Fibroblast of skin of right quadriceps (primary cell): ENCODE measurements at places on chromosomes 12 and 14.

DNA sequence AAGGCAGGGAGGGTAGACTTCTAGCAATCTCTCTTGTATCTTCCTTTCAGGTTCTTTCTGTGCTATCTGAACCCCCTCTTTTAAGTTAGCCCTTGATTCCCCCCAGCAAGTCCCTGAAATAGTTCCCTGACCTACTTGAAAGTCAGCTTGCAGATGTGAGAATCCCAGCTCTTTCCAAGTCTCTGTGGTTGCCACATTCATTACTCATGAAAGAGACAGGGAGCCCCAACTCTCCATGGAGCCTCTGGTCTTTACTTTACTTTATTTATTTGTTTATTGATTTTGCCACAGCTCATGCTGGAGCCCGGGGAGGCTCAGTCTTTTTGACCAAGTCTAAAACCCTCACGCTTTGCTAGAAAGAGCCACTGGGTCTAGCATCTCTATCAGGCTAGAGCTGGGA, 193.6 kb upstream of the FAR2 start:
- DNase-seq: peak; percentile 27

DNA sequence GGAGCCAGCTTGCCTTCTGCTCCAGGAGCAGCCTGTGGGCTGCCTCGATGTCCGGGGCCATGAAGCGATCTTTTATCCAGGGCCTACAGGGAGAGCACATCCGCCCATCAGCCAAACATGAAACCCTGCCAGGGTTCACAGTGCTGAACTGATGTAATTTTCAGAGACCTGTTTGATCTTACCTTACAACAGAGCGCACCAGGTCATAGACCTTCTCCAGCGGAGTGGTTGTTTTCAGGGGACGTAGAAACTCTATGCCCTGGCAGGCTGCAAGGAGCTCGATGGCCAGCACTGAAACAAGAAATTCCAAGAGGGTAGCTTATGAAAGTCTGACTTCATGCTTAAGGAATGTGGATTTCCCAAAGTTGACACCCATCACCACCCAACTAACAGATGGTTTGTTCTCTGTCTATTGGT, 19.7 kb downstream of the HAL start:
- DNase-seq: peak; percentile 10

DNA sequence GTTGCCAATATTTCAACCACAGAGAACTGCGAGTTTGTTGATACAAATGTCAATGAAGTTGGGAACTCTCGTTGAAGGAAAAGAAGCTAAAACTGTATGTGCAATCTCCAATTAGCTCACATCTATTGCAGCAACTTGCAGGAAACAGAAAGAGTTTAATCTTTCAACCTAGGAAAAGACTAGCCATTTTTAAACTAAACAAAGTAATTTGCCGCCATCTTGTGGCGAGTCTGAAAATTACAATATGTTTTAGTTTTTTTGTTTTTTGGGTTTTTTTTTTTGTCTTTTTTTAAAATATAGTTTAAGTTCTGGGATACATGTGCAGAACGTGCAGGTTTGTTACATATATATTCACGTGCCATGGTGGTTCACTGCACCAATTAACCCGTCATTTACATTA, 131.2 kb upstream of the FOXG1 start:
- peak; percentile 41 for DNase-seq

- DNase-seq: no peak
Observed at GRCh38 chr14:26323869-26324268, 274.0 kb downstream of the NOVA1 start.

DNA sequence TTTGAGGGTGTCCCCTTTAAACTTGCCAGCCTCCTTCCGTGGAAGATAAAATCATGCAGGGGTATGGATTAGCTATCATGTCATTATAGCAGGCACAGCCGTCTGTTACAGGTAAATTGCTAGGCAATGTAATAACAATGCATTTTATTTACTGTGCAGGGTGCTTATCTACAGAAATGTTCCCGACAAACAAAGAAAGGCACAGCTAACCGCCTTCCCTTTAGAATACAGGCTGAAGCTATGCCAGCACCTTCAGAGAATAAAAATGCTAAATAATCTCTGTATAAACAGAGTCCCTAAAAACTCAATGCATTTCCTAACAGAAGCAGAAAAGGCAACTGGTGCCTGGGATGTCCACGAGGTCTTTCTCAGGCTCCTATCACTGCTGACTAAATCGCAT, 239.2 kb downstream of the SPTSSA start:
- DNase-seq: no peak

DNA sequence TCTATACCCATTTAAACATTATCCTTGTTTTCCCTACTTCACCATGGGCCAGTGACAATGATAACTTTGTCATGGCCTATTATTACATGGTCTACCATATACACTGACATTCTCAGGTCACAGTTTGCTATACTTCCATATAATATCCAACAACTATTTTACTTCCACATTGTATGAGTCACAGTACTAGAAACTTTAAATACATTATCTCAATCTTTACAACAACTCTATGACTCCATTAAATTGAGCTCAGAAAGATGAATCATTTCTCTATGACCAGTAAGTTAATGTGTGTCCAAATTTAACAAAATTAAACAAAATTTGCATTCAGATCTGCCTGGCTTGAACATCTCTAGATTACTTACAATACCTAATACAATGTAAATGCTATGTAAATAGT, 93.9 kb downstream of the PLEKHG7 start:
- peak; percentile 27 for DNase-seq

- DNase-seq: no peak
Observed at GRCh38 chr14:88130057-88130432, 125.1 kb downstream of the GPR65 start.

DNA sequence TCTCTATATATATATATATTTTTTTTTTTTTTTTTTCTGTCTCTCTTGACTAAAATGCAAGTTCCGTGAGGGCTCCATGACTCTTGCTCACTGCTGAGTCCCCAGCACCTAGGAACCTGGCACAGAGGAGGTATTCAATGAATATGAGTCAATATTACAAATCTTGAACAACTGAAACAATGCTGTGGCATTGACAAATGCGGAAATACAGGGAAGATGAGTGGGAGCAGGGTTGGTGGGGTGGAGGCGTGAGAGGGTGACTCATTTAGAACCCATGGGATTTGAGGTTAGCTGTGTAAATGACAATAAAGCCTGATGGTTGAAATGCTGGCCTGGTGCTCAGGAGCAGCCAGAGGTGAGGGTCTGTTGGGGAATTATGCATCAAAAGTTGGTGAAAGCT, 121.7 kb upstream of the FUT8 start:
- DNase-seq: peak; percentile 96
